ENCODE measurements at places on chromosomes 5 and 9. TPM values are rescaled to one million over a fixed set of nuclear protein-coding genes. Genes with fewer than 3 reads are reported as not detected.

JAK2 gene
- polyA plus RNA-seq: 14.3 TPM

TMEM215 gene
- 0.27 TPM for polyA plus RNA-seq

FOXD4L3 gene
- not detected for polyA plus RNA-seq

KIAA1191 gene
- polyA plus RNA-seq: 138 TPM

RICTOR gene
- polyA plus RNA-seq: 22.7 TPM

CDX1 gene
- polyA plus RNA-seq: 0.76 TPM

GABRA1 gene
- polyA plus RNA-seq: not detected

DNA sequence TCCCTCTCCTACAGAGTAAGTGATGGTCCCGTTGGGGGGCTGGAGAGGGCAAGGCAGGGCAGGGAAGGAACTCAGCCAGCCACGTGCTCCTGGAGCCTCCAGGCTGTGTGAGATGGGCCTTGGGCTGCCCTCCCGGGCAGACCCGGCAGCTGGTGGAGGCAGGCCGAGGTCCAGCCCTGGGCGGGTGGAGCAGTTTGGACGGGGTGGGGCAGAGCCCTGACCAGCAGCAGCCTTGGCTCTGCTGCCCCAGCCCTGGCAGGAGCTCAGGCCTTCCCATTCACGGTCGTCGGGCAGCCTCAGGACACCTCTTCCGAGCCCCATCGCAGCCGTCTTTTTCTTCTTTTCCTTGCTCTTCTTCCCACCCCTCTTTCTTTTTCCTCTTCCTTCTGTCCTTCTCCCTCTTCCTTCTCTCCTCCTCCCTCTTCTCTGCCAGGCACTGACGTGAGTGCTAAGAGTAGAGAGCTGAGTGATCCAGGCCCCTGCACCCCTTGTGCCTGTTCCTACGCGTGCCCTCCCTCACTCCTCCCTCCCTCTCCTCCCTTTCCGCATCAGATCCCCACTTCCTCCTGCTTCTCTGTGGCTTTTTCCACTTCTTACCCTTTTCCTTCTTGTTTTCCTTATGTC is 42.8 kb downstream of the AMBP start:
- DNase-seq: no peak

DNA sequence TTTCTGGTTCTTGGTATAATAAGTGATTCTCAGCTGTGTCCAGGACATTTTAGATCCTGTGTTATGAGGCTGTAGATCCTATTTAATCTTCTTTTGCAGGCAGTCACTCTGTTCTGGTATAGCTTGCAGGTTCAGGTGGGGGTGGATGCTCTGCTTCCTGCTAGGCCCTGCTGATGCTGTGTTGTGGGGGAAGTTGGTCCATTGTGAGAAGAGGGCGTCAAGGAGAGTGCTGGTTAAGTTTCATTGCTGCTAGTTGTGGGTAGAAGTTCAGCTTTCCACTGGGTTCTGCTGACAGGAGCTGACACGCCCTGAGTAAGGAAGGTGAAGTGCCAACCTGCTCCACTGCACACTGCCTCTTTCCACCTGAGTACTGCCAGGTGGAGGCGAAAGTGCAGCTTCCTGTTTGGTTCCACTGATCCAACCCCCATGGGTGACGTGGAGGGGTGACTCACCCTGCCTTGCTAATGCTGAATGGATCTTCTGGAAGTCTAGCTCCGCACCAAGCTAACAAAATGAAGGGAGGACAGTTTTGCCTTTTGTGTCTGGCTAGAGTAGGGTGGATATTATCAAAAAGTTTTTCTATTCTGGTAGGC is 16.3 kb downstream of the NMRK1 start:
- DNase-seq: no peak

GRCh38 chr9:72540348-72540873 is 19.0 kb downstream of the TMC1 start:
- no peak for DNase-seq

DNA sequence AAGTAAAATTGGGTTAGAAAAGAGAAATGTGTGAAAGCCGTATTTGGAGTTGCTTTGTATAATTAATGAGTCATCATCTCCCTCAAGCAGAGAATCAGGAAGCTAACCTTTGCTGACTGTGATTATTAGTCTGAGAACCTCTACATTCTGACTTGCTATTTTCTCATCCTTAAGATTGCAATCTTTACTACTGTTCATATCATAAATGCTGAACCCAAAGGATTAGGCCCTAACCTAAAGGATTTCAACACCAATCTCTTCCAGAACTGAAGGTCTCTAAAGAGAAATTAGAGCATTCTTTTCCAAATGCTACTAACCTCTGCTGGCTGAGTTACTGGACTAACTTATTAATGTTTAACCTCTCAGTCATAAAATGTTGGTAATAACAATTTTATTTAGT is 538.1 kb upstream of the MEF2C start:
- no peak for DNase-seq

DNA sequence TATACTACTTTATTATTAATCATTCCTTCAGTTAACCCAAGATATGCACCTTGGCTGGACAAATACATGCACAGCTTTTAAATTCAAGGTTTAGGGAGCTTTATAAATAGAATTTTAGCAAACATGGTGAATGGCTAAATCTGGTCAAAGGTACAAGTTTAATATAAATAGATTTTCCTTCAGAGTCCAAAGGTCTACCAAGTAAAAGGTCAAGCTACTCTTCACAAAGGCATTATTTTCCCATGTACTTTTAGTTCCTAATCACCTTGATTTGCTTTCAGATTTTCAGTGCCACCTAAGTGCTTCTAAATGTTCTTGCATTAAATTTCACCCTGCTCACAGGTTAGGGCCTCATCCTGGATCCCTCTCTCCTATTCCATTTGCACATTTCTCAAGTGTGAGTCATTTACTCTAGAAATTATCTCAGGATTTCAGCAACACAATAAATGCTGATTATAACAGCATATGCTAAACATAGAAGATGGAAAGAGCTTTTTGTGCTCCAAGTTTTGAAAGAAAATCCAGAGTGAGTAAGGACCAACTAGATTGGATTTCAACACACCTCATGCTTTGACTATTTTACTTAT is 459.4 kb upstream of the ITGA1 start:
- DNase-seq: no peak

GRCh38 chr5:124701873-124702425 is 44.5 kb downstream of the ZNF608 start:
- DNase-seq: no peak

- DNase-seq: no peak
Measured at GRCh38 chr5:147849226-147849625, 17.8 kb upstream of the SPINK1 start.

- DNase-seq: no peak
Measured at GRCh38 chr9:76717176-76717575, 47.1 kb upstream of the PCA3 start.

DNA sequence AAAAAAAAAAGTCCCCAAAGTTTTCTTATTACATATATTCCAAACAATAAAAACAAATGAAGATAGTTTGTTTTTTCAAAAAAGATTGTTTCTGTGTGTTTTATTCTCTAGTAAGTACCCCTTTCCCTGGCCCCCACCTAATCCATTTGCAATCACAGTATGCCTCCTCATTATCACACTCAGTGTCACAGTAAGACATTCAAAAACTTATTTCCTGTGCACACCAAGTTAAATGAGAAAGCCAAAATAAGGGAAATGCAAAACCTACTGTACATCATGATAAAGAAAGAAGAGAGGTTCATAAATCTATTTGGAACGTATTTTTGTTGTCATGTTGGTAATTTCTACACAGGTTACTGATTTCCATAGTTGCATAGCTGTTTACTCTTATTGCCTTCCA is 62.3 kb downstream of the ST8SIA4 start:
- DNase-seq: no peak

GRCh38 chr5:87278590-87279100 is 11.0 kb downstream of the RASA1 start:
- DNase-seq: no peak

GRCh38 chr5:118863345-118863744 is 125.0 kb downstream of the DTWD2 start:
- no peak for DNase-seq

DNA sequence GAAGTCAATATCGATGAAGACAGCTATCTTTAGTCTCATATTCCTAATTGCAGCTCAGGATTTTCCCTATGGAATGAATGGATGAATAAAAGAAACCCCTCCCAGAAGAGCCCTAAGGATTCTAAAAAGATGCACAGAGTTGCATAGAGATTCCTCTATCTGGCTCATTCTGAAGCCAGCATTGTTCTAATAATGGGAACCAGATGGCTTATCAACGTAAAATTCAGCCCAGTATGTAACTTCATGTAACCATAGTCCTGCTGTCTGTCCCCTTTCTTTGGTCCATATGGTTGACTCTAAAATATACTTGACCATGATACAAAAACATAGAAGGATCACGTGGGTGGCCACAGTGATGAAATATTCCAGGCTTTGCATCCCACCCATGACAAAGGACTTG is 508.6 kb downstream of the RASEF start:
- DNase-seq: no peak

DNA sequence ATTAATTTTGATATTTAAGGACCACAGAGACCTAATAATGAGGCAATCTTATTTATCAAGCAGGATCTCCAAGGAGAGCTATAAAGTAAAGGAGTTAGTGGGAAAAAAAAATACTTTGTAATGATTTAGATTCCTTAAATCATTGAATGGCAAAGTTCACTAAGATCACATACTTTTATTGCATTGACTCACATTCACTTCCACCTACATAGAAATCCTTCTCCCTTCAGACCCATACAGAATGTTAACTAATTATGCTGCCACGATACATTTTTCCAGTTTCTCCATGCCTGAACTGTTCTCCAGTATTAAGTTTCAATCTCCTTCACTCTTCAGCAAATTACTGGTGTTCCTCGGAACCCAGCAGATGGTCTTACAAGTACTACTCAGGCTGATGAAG is 388.7 kb downstream of the EFNA5 start:
- DNase-seq: no peak

Measured in left renal cortex interstitium (tissue), 4 donors.